Hippocampal formation (tissue), 2 donors: ENCODE measurements at places on chromosomes 2 and 18.

- DNase-seq: no peak
These were observed 237.6 kb upstream of the HDAC4 start for GRCh38 chr2:239638376-239638775.

DNA sequence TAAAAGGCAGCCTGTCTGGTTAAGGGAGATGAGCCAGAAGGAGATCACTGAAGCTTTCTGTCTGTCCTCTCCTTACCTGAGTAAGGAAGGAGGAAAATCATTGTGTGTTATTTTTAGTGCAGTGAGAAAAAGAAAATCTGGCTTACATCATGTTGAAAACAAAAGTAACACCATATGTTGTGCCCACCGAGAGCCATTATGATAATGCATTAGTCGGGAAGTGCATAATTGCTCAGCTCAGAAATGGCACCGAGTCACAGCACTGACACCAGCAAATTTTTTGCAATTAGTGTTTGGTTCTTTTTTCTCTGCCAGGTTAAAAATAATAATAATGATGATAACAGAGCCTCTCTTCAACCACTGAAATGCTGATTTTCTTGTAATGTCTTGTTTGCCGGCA, 46.6 kb downstream of the HNMT start:
- DNase-seq: no peak

DNA sequence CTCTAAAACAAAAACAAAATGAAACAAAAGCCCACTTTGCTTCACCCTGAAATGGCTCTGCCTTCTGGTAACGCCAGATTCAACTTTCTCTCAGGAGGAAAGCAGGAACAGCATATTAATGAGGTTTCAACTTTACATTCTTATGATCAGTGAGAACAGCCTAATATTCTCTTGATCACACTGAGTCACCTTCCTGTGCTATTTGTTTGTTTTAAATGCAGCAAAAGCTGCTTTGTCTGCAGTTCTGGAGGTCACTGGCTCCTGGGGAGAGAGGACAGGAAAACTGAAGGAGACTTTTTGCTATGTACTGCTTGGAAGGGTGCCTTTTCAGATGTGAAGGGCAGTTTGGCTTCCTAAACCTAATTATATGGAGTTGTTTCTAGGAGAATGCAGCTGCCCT, 48.1 kb downstream of the MAIP1 start:
- no peak for DNase-seq

DNA sequence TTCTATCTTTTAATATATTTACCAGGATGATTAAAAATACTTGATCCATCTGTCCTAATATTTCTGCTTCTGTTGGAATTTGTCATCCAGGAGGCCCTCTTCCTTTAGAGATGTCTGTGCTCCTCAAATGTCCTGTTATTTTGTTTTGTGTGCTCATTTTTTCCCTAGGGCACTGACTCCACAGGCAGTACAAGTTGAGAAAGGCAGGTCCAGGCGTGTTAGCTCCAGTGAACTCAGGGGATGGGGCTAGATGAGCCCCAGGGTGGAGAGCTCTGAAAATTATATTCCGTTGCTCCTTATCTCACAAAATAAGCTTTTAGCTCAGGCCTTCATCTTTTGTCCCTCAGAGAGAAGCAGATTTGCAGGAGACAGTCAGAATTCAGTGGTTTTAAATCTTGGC, 105.7 kb downstream of the SLC4A3 start:
- no peak for DNase-seq

DNA sequence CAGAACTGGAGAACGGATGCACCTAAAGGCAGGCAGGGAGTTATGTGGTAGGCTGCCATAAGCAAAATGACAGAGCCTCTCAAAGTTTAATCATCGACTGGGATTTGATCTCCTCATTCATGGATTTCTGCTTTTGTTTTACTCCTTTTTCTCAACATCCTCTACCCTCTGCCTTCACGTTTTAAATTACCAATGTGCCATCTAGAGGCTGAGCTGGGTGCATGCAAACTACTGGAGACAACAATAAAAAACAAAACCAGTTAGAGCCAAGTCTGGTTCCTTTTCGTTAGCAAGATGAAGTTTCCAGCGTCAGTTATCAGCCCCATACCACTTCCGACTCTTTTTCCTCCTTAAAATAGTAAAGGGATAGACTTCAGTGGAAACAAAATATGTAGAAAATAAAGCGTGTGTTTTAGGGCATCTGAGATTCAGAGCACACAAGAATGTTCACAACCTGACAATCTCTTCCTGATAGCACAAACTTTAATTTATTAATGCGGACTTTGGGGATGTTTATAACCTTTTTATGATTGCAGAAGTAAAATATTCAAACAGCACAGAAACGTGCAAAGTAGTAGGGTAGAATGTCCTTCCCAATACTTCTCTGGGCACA, 117.0 kb downstream of the LAMA1 start:
- peak; percentile 46 for DNase-seq

DNA sequence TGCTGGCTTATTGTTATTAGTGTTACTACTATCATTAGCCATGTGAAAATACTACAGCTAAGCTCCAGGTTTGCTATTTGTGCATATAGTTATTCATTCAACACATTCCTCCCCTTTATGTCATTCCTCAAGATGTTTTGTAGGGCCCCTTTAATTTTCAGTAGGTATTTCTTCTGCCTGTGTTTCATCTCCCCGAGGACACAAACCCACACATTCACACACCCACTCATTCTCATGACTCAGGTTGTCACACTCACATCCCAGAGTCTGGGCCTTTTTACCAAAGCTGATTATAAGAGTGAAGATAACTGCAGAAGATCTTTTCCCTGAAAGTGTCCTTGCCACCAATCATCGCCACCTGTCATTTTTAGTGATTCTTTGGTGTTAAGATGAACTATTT, 68.6 kb upstream of the SPOPL start:
- no peak for DNase-seq

- DNase-seq: no peak
These were observed 458.6 kb downstream of the FBXO15 start for GRCh38 chr18:73688851-73689711.

GRCh38 chr2:128594953-128595677, 276.4 kb upstream of the HS6ST1 start:
- no peak for DNase-seq

DNA sequence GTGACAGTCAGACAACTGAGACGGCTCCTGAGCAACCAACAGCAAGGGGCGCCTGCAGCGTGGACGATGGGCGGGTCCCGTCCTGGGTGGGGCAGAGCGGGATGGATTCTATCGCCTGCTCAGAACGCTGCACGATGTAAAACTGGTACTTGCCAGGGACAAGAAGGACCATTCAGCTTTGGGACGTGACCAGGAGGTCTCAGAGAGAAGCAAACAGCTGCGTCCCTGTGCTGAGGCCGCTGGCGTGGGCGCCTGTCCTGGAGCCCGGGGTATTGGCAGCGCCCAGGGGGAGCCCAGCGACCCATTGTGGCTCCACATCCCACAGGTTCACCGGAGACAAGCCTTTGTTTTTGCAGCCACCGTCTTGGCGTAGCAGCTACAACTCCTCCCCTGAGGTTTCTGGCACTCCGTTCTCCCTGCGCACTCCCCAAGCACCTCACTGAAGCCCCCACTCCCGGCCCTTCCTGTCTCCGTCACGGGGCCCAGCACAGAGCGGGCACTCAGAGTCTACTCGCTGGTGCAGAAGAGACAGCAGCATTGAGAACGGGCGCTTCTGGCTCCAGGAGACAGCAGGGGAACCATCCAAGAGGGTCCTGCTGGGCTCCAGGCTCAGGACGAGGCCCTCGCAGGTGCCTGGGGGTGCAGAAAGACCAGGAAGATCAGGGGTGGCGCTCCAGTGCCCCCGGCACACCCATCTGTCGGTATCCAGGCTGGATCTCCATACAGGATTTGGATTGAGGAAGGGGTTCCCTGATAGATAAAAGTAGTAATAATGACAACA, 22.1 kb upstream of the KCNG2 start:
- no peak for DNase-seq

DNA sequence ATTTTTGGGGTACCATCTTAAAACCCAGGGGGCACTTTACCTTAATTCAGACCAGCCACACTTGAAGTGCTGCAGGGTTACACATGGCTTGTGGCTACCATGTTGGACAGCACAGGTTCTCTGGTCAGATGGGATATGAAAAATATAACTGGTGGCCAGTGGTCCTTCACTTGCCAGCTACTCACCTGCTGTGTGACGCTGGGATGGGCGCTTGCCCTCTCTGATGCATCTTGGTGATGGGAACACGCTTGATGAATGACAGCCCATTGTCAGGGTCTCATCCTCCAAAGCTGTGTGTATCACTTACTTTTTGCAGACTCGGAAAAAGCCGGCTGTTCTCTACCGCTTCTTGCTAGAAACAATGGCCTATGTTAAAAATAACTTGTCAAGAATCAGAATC, 22.5 kb downstream of the HJURP start:
- no peak for DNase-seq

GRCh38 chr2:151670346-151670745, 63.9 kb downstream of the NEB start:
- no peak for DNase-seq

DNA sequence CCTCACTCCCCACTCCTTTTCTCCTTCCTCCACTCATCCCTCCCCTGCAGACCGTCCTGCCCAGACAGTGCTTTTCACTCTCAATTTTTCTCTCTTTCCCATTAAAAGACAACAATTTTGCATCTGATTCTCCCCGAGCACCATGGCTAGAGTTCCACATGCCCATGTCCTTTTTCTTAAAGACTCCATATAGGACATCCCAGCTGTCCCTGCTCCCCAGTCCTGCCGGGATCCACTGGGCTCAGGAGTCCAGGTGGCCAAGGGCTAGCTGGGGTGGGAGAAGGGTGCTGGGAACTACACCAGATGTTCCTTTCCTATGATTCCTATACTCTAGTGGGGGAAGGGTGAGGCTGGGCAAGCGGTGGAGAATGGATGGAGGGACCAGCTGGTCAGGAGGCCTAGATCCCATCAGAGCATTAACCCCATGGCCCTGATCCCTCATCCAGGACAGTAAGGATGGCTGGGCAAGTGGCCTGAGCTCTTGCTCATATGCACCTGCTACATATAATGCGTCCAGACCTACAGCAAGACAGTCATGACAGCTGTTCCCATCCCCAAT, 52.8 kb upstream of the RMDN2 start:
- DNase-seq: no peak

DNA sequence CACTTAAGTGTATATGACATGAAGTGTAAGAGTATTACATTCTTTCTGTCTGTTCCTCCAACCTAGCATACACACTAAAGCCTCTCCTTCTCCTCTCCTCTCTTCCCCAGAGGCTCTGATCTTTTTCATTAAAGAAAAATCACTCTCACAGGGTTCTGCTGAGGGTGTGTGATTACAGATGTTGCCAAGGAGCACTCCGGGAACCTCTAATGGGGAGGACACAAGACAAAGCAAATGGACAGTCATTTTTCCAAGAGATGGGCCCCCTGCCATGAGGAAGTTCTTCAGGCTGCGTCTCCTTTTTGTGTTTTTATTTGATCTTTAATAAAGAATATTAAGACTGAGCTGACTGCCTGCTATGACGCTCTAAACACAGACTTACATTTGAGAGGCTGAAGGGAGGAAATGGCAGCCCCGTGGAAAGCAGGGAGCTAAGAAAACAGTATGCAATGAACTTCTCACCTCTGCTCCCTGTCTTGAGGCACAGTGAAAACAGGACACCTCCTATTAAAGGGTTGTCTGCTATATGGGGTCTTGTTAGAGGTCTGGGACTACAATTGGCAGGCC, 578.1 kb downstream of the PIK3C3 start:
- no peak for DNase-seq

DNA sequence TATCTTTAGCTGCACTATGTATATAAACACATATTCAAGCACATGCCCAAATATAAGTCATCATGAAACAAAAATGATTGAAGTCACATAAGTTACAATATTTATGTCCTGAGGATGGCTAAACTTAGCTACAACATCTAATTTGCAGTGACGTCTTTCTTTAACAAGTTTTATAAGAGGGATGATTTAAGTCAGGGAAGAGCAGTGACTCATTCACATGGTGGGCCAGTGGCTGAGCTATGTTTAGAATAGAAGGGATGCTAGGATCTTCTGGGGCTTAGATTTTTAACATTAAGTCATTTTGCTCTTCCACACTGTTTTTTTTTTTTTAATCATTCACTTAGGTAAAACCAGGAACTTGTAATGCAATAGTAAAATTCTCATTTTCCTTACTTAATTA, 22.3 kb downstream of the ADCYAP1 start:
- no peak for DNase-seq
